Osteocyte (in vitro differentiated cells): ENCODE measurements at places on chromosomes 11 and 22. TPM values are rescaled to one million over a fixed set of nuclear protein-coding genes. Genes with fewer than 3 reads are reported as not detected.

Gene BEST1
- 0.81 and 2.0 TPM in 2 replicates for total RNA-seq

DNA sequence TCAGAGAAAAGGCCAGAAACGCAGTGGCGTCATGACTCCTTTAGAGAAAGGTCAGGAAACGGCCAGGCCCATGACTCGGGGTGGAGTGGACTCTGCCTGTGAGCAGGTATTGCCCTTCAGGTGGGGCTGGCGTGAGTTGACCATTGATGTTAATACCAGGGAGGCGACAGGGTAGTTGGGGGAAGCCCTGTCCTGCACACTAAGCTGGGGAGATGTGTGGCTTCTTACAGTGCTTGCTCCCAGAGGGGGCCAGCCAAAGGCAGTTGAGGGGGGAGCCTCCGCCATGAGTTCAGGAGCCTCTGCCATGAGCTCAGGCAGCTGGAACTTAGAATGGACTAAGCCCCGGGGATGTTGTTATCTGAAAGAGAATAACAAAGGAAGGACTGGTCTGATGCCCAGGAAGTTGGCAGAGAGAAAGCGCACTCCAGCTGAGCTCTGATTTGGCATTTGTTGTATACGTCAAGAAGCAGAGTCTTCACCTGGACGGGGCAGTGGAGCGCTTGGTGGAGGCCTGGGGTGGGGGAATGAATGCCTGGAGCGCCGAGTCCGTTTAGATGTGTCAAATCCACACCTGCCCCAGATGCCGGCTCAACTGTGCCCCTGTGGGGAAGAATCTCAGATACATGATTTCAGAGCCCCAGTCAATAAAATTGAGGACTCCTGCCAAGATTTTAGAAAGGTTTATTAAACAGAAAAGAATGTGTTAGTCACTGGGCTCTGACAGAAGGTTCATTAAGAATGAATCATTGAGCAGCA, 222.5 kb downstream of the TBC1D22A start:
- H3K27ac ChIP-seq, result no peak overlapping the region
- H3K4me3 ChIP-seq, result no peak overlapping the region
- H3K4me1 ChIP-seq, result peaks cover 8% of the 10 kb centered on the region
- DNase-seq, result no peak
- H3K27me3 ChIP-seq, result no peaks in the 10 kb centered on the region

DNA sequence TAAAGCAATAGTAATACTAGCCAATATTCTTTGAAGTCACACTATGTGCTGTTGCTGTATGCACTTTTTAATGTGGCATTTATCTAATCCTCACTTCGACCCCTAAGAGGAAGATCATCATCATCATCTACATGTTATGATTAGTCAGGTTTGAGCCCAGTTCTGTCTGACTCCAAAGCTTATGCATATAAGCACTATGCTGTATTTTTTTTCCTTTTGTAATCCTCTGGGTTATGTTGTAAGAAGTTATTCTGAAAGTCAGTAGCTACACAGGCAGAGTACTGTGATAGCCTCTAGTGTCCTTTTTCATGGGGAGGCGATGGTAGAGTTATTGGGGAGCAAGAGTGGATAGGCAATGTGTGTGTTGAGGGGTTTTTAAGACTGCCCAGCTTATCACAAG, 11.1 kb downstream of the MMP20 start:
- no peak overlapping the region for H3K27ac ChIP-seq
- no peak overlapping the region for H3K4me3 ChIP-seq
- H3K36me3 ChIP-seq, result no peaks in the 10 kb centered on the region
- H3K4me1 ChIP-seq, result peaks cover 3% of the 10 kb centered on the region

GRCh38 chr11:27300974-27301373, 62.0 kb downstream of the CCDC34 start:
- H3K27ac ChIP-seq, result no peak overlapping the region
- H3K27me3 ChIP-seq, result no peaks in the 10 kb centered on the region
- no peak overlapping the region for H3K4me3 ChIP-seq

DNA sequence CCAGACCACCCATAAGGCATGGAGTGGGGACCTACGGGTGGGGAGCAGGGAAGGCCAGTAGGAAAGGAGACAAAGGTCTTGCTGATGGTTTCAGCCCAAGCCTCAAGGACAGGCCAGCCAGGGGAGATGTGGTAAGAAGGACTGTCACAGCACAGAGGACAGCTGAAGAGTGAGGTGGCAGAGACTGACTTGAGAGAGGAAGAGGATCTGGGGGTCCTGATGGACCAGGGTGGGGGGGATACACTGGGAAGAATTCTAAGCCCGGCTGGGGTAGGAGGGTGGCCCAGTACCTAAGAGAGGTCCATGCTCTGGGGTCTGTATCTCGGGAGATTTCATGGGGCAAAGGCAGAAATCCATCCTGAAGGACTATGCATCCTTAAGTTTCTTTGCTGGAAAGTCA, 66.1 kb upstream of the THY1 start:
- H3K4me3 ChIP-seq, result no peak overlapping the region
- no peaks in the 10 kb centered on the region for H3K36me3 ChIP-seq
- peaks cover 39% of the 10 kb centered on the region for H3K27me3 ChIP-seq

- H3K36me3 ChIP-seq, result no peaks in the 10 kb centered on the region
- H3K27ac ChIP-seq, result peak overlapping the region; percentile 31
- H3K4me1 ChIP-seq, result peaks cover 9% of the 10 kb centered on the region
- DNase-seq, result no peak
- no peak overlapping the region for H3K4me3 ChIP-seq
Measured at GRCh38 chr11:105937331-105937730, 84.7 kb downstream of the MSANTD4 start.

GRCh38 chr22:44403602-44404329, 91.0 kb upstream of the SHISAL1 start:
- H3K36me3 ChIP-seq, result no peaks in the 10 kb centered on the region
- no peak overlapping the region for H3K27ac ChIP-seq
- peaks cover 25% of the 10 kb centered on the region for H3K27me3 ChIP-seq

Gene RTN4RL2
- 0.81 and 0.84 TPM in 2 replicates for total RNA-seq
